Fibroblast of the aortic adventitia (primary cell): ENCODE measurements at places on chromosomes 6 and 20. TPM values are rescaled to one million over a fixed set of nuclear protein-coding genes. Genes with fewer than 3 reads are reported as not detected.

GRCh38 chr6:109794201-109794923, 103.3 kb downstream of the FIG4 start:
- peak; percentile 83 for DNase-seq

DNA sequence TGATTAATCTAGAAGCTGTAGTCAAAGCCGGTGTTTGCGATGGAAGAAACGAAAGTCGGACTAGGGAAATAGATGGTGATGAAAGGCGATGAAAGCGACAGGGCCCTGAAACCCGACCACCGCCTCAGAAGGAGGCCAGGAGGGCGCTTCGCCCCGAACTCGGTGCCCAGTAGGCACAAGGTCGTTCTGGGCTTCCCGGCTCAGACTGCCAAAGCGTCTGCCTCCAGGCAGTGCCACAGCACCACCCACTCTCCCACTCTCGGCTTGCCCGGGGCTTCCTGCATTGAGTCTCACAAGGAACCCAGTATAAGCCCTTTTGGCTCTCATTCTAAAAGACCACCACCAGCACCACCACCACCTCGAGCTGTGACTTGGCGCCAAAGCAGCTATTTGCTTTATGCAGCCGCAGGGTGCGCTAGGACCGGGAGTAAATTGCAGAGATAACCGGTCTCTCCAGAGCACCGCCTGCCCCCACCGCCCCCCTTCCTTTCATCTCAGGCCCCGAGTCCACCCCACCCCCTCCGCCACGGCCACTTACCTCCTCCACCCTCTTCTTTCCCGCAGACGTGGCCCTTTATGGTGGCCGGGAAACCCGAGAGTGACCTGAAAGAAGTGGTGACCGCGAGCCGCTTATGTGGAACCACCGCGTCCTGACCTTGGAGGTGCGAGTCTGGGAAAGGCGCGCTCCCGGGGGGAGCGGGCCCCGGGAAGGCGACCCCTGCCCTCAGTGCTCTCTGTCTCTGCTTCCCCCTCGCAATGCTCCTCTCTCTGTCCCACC, 2.4 kb downstream of the TCF21 start:
- DNase-seq, result peak; percentile 49

GRCh38 chr6:140026546-140026945, 652.1 kb upstream of the CITED2 start:
- no peak for DNase-seq

DNA sequence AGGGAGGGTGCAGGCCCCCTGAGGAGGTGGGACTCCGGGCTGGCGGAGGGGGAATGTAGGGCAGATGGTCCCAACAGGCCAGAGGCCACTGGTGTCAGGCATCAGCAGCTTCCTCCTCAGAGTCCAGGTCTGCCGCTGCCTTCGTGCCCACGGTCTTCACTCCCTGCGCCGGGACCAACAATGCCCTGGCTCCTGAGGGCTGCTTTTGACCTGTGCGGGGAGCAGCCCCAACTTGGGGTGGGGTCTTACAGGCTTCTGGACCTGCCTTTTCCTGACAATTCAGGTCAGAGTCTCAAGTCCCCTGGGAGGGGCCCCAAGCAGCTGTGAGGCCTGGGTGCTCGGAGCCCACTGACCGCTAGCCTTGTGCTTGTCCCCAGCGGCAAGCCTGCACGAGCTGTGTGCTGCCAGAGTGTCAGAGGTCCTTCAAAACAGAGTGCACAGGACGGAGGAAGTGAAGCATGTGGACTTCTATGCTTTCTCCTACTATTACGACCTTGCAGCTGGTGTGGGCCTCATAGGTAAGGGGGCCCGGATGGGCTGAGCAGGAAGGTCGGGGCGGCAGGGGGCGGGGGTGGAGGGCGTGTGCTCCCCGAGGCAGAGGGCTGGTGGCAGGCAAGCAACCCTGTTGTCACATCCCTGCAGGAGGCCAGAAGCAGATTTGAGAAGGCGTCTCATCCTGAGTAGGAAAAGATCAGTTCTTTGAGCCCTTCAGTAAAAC, 25.3 kb upstream of the PYGB start:
- DNase-seq, result no peak

DNA sequence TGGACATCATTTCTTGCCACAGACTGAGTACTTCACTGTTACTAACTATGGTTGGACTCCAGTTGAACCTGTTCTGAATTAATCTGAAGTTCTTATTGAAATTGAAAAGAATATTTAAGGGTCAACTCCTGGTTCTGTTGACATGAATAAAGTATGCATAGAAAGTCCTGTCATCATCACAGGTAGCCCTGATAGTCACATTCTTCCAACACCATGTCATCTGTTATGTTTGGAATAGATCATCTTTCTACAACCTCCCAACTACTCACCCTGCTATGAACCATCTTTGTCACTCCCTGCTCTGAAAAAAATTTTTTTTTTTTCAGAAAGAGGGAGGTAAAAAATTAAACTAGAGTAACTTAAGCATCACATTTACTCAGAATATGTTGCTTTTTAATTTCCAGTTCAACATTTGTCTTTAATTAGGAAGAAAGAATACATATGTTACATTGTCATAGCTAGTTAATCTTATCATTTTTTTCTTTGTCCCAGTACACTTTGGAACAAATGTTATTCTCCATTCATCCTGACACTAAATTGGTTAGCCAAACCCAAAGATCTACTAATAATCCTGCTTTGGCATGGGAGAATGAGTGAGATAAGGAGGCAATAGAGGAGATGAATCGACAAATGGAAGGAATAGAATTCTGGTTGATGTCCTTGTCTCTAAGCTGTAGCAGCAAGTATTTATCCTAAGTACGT, 775.1 kb upstream of the NRSN1 start:
- DNase-seq, result no peak

GRCh38 chr20:23508449-23509229, 17.7 kb downstream of the CST8 start:
- no peak for DNase-seq

DNA sequence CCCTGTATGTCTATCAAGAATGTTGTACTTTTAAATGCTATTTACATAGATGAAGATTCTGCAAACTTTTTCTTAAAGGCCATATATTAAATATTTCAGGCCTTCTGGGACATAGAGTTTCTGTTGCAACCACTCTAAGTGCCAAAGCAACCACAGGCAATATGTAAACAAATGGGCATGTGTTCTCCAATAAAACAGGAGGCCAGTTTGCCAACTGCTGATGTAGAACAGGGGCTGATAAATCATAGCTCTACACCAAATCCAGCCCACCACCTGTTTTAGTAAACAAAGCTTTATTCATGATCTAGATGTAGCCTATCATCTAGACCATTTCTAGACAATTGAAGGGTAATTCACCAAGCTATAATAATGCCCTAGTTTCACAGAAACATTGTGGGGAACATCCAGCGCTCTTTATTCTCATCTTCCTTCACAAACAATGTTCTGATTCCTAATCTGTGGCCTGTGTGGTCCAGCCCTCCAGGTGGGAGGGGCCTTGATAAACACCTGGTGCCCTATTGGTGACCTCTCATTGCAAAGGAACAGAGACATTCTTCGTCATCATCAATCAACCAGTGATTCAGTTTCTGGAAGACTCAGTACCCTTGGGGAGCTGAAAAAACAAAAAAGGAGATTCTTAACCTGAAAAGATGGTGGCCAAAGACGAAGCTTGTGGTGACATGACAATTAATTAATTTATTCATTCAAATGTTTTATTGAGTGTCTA, 80.2 kb downstream of the PREP start:
- DNase-seq, result no peak

The MAVS gene
- 16.4 and 23.7 TPM in 2 replicates for total RNA-seq

The GGTLC1 gene
- total RNA-seq, result not detected in 2 replicates

- no peak for DNase-seq
These were observed 329.8 kb upstream of the SOX4 start for GRCh38 chr6:21263531-21264287.

- DNase-seq, result no peak
These were observed 111.0 kb downstream of the NCOA3 start for GRCh38 chr20:47612670-47613069.

The RIMS1 gene
- 0.63 TPM in 1 of 2 replicates, not detected in the other for total RNA-seq
